Mesothelial cell of epicardium (in vitro differentiated cells): ENCODE measurements at places on chromosomes 6 and 20.

- H3K4me3 ChIP-seq = no peak overlapping the region
- no peak overlapping the region for H3K27ac ChIP-seq
- H3K4me1 ChIP-seq = peaks cover 36% of the 10 kb centered on the region
These were observed 20.2 kb downstream of the LEMD2 start for GRCh38 chr6:33768644-33769120.

DNA sequence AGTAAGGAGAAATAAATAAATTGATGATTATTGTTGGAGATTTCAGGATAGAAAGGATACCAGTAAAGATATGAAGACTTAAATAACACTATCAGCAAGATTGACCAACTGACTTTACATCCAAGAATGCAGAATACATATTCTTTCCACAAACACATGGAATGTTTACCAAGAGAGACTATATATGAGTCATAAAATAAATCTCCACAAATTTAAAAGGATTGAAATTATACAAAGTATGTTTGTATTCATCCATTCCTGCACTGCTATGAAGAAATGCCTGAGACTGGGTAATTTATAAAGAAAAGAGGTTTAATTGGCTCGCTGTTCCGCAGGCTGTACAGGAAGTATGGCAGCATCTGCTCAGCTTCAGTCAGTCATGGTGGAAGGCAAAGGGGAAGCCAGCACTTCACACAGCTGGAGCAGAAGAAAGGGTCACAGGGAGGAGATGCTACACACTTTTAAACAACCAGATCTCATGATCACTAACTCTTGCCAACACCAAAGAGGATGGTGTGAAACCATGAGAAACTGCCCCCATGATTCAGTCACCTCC lies 56.7 kb upstream of the TNFRSF21 start:
- H3K27ac ChIP-seq = no peak overlapping the region
- DNase-seq = no peak
- no peak overlapping the region for H3K4me3 ChIP-seq

GRCh38 chr6:111993342-111993741 lies 60.6 kb upstream of the CCN6 start:
- no peak overlapping the region for H3K4me3 ChIP-seq
- DNase-seq = no peak
- no peak overlapping the region for H3K27ac ChIP-seq
- peaks cover 2% of the 10 kb centered on the region for H3K36me3 ChIP-seq
- H3K4me1 ChIP-seq = peaks cover 15% of the 10 kb centered on the region

GRCh38 chr6:155121699-155122098 lies 126.6 kb downstream of the TIAM2 start:
- no peaks in the 10 kb centered on the region for H3K36me3 ChIP-seq
- H3K27me3 ChIP-seq = no peaks in the 10 kb centered on the region
- no peak for DNase-seq
- peak overlapping the region; percentile 13 for H3K27ac ChIP-seq
- peak overlapping the region; percentile 5 for H3K4me3 ChIP-seq

DNA sequence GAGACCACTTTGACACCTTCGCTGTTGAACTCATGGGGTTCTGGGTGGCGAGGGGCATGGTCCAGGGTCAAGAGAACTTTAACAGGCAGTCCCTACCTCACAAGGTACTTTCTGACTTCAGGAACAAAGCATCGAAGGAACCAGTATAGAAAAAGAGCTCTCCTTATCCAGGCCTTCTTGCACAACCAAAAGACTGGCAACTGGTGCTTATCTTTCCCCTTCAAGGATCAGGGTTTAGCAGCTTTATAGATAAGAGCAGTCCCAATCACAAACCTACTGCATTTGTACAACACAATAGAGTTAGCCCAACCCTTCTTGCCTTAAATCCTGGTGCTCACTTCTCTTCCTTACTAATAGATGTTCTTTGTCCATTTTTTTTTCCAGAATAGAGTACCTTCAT lies 116.3 kb downstream of the SNX5 start:
- peaks cover 2% of the 10 kb centered on the region for H3K36me3 ChIP-seq
- no peak overlapping the region for H3K4me3 ChIP-seq
- H3K27me3 ChIP-seq = no peaks in the 10 kb centered on the region
- no peak for DNase-seq

DNA sequence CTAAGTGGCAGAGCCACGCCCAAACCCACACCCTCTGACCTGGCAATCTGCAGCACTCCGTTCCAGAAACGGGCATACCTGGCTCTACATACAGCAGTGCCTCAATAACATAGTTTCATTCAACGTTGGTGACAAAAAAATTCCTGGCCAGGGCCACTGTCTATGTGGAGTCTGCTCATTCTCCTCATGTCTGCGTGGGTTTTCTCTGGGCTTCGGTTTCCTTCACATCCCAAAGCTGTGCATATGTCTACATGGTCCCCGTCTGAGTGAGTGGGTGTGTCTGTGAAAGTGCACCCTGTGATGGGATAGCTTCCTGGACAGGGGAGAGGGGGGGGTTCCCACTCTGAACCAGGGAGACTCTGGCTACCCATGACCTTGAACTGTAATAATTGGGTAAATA lies 2.1 kb downstream of the KIAA0319 start:
- no peaks in the 10 kb centered on the region for H3K36me3 ChIP-seq
- no peak for DNase-seq
- peaks cover 38% of the 10 kb centered on the region for H3K27me3 ChIP-seq
- H3K27ac ChIP-seq = no peak overlapping the region
- H3K4me3 ChIP-seq = no peak overlapping the region

DNA sequence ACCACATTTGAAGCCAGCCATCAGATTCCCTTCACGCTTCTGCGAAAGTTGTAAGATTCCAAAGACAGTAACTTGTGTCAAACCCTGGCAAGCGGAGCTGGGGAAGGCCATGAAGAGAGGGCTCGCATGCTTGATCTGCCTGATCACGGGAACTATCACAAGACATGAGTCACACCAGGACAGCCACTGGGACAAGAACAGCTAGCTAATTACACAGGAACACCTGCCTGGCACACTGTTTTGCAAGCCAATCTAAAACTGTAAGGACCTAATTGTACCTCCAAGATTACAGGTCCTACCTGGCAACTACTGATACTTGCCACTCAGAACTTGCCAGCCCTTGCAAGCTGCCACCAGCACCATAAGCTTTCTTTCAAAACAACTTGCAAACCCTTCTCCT lies 289.3 kb downstream of the KIF16B start:
- no peak overlapping the region for H3K4me3 ChIP-seq
- H3K4me1 ChIP-seq = peaks cover 4% of the 10 kb centered on the region
- H3K27me3 ChIP-seq = no peaks in the 10 kb centered on the region
- DNase-seq = no peak
- peak overlapping the region; percentile 27 for H3K27ac ChIP-seq
- peaks cover 5% of the 10 kb centered on the region for H3K36me3 ChIP-seq

DNA sequence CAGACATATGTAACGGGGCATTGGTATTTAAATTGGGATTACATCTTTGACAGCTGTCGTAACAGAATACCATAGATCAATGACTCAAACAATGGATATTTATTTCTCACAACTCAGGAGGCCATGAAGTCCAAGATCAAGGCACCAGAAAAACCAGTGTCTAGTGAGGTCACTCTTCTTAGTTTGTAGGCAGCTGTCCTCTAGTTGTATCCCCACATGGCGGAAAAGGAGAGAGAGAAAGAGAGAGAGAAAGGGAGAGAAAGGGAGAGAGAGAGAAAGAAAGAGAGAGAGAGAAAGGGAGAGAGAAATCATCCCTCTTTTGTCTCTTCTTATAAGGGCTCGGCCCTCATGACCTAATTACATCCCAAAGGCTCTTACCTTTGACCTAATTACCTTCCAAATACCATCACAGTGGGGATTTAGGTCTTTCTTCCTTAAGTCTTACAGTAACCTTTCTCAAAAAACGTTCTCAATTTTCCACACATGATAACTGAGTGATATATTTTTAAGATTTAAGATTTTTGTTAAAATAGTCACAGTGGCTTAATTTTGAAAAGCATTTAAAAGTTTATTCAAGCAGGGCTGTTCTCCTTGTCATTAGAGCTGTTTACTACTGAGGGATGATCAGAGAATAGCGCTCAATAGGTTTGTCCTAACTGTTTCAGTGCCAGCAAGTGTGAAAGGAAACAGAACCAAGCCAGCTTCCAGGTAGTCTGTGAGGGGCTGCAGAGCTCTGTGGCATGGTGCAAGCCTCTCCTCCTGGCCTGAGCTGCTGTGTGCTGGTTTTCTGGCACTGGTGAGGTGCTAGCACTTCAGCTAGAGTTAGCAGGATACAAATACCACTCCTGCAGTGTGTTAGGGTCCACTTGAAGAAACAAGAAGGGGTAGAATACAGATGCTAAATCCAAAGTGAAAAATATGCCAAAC lies 79.0 kb downstream of the IMPG1 start:
- H3K27ac ChIP-seq = no peak overlapping the region
- DNase-seq = no peak
- no peaks in the 10 kb centered on the region for H3K36me3 ChIP-seq
- H3K4me3 ChIP-seq = no peak overlapping the region

GRCh38 chr20:56628015-56628872 lies 862 bp upstream of the TFAP2C start:
- peaks cover 6% of the 10 kb centered on the region for H3K36me3 ChIP-seq
- peak overlapping the region; percentile 81 for H3K4me3 ChIP-seq
- peaks cover 36% of the 10 kb centered on the region for H3K4me1 ChIP-seq
- peak; percentile 58 for DNase-seq
- peaks cover 83% of the 10 kb centered on the region for H3K27me3 ChIP-seq

- peaks cover 22% of the 10 kb centered on the region for H3K27me3 ChIP-seq
- peaks cover 7% of the 10 kb centered on the region for H3K4me1 ChIP-seq
- DNase-seq = peak; percentile 34
- H3K27ac ChIP-seq = no peak overlapping the region
These were observed 36.7 kb upstream of the CHD6 start for GRCh38 chr20:41654884-41655283.

DNA sequence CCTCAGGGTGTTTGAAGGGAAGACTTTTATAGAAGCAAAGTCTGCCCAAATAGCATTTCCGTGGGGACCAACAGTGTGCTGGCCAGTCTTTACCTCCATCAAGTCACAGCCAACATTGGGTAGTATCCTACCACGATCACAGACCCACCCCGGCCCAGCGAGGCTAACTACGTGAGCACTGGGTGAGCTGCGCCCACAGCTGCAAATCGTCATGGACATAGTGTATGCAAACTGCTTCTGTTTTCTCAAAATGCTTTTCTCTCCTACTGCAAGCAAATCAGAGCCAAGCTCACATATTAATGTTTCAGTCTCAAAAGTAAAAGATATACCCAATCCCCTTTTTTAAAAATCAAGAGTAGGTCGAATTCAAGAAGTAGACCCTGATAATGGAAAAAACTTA lies 592.8 kb upstream of the CDH4 start:
- H3K27me3 ChIP-seq = no peaks in the 10 kb centered on the region
- DNase-seq = no peak
- H3K27ac ChIP-seq = no peak overlapping the region
- H3K36me3 ChIP-seq = no peaks in the 10 kb centered on the region
- H3K4me1 ChIP-seq = no peaks in the 10 kb centered on the region

GRCh38 chr20:36587388-36588070 lies 14.1 kb downstream of the TGIF2 start:
- peaks cover 9% of the 10 kb centered on the region for H3K4me1 ChIP-seq
- peaks cover 28% of the 10 kb centered on the region for H3K36me3 ChIP-seq
- no peak for DNase-seq
- peak overlapping the region; percentile 19 for H3K27ac ChIP-seq
- H3K27me3 ChIP-seq = no peaks in the 10 kb centered on the region

GRCh38 chr6:150813319-150813992 lies 52.0 kb upstream of the MTHFD1L start:
- no peaks in the 10 kb centered on the region for H3K27me3 ChIP-seq
- no peak overlapping the region for H3K4me3 ChIP-seq
- DNase-seq = no peak
- H3K4me1 ChIP-seq = peaks cover 42% of the 10 kb centered on the region
- H3K36me3 ChIP-seq = peaks cover 50% of the 10 kb centered on the region

DNA sequence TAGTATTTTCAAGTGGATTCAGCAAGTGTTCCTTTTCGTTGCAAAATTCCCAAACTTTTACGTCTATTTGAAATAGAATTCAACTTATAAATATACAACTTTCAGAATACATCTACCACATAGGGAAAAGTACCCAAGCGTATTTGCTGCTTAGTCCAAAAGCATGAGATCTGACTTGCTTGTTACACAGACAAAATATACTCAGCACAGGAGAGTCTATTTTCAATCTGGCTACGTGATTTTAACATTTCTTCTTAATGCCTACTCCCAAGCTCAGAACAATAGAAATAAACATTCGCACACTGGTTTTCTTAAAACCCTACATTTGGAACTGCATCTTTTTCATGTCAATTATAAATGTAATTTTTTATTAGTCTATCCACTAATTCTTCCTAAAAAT lies 672 bp downstream of the PKHD1 start:
- peaks cover 4% of the 10 kb centered on the region for H3K4me1 ChIP-seq
- peaks cover 15% of the 10 kb centered on the region for H3K27me3 ChIP-seq
- DNase-seq = no peak
- no peak overlapping the region for H3K4me3 ChIP-seq

DNA sequence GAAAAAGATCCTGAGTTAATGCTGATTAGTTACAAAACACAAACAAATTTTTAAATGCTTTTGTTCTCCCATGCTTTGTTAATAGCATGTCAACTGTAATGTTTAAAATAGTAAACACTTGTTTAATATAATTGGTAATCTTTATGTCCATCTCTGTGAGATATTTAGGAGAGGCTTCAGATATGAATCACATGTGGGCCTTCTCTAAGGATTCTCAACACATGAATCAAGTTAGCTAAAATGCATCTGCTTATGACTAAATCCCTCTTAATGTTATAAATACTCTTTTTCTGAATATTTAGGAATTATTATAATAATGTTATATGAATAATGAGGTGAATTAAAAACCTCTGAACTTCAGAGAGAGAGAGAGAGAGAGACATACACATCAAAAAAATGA lies 345.9 kb upstream of the MANEA start:
- no peaks in the 10 kb centered on the region for H3K36me3 ChIP-seq
- H3K4me3 ChIP-seq = no peak overlapping the region
- no peak for DNase-seq

- peaks cover 23% of the 10 kb centered on the region for H3K4me1 ChIP-seq
- H3K27ac ChIP-seq = peak overlapping the region; percentile 35
- no peaks in the 10 kb centered on the region for H3K36me3 ChIP-seq
- H3K4me3 ChIP-seq = no peak overlapping the region
- H3K27me3 ChIP-seq = peaks cover 21% of the 10 kb centered on the region
These were observed 3.5 kb downstream of the SIRPA start for GRCh38 chr20:1898482-1899240.
